ENCODE measurements at places on chromosomes 6 and 20.

DNA sequence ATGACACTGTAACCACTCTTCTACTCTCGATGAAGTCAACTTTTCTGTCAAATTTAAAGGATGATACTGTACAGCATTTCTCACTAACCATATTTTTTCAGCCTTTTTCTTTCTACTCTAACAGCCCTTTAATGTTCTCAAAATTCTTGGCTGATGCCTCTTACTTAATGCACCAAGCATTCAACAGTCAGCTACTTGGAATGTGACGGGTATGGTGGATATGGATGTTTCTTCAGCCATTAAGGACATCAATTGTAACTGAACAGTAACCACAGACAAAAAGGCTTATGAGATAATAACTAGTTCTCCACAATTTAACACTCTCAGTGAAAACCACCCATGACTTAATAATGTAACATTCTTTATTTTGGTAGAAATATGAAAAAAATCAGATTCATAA lies 467.2 kb upstream of the ZNF337 start:
- DNase-seq = no peak

DNA sequence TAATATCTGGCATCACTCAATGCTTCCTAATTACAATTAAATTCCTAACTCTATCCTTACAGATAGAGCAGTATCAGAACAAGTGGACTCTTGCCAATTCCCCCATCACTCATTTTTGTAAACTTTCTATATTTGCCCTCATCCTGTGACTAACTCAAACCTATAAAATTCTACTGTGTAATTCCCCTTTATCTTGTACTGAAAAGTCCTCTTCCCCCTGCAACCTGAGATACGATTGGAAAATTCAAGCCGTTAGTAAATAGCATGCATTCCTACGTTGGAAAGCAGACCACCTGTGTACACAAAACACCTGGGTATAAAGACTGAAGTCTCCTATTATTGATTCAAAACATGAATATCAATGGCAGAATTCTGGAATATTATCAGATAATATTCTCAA lies 70.4 kb upstream of the KCNQ5 start:
- no peak for DNase-seq

- no peak for DNase-seq
These were observed 63.0 kb upstream of the NCOA3 start for GRCh38 chr20:47438464-47439381.

DNA sequence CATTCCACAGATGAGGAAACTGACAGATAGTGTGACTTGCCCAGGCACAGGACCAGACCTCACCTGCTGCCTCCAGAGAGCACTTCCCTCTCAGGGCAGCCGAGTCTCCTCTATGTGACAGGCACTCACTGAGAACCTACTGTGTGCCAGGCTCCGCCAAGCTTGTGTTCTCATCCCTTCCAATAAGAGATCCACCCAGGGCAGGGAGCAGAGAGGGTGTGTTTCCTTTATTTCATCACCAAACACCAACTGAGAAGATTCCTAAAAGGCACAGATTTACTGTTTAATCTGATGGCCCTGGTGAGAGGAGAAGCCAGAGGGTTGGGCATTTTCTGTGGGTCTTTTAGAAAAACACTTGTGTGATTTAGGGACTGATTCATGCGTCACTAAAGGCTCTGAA lies 20.5 kb downstream of the SIRPA start:
- no peak for DNase-seq

Data from Right ventricle myocardium superior (tissue), 1 donor.